ENCODE measurements at places on chromosomes 2 and 18.

- peak; percentile 84 for DNase-seq
Measured at GRCh38 chr2:201466050-201466675, 14.6 kb downstream of the STRADB start.

DNA sequence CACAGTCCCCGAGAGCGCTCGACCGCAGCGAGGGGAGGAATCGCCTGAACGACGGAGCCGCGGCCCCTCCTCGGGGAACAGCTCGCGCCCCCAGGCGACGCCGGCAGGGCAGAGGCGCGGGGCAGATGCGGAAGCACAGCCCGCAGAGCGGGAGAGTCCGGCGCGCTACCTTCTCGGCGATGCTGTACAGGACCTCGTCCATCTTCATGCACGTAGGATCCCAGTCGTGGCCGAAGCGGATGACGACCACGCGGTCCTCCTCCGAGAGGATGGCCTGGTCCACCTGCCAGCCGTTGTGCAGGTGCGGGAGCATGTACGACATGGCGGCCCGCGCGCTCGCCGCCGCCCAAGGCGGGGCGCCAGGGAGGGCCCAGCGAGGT is 302 bp downstream of the TXNL4A start:
- no peak for DNase-seq

DNA sequence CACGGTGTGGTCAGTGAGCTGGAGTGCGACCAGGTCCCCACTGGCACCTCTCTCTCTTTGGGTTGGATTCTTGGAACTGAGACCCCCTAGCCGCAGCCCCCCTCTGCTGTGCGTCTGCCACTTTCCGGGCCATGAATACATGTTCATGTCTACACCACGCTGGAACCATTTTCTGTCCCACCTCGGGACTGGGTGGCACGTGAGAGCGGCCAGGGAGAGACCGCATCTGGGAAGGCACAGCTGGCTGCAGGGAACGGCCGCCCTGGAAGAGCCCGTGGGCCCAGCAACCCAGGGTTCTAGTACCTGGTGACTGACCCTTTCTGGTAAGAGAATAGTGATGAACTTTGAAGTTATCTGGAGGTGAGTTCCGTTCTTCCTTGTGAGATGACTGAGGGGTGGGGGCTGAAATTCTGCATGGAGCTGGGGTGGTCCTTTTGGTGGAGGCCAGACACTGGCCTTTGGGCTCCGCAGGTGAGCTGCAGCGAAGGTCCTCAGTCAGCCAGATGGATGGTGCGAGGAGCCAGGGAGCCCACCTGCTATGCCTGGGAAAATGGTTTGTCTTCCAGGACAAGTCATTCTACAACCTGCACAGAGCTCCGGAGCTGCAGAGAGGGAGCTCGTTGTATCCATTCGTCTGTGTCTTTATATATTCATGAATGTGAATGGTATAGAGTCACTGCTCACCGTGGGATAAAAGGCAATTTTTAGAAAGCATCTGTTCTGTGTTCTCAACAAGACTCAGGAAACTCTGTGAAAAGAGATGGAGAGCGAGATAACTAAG is 223.5 kb downstream of the NDUFA10 start:
- no peak for DNase-seq

- no peak for DNase-seq
Measured at GRCh38 chr2:19218166-19218565, 140.3 kb downstream of the OSR1 start.

DNA sequence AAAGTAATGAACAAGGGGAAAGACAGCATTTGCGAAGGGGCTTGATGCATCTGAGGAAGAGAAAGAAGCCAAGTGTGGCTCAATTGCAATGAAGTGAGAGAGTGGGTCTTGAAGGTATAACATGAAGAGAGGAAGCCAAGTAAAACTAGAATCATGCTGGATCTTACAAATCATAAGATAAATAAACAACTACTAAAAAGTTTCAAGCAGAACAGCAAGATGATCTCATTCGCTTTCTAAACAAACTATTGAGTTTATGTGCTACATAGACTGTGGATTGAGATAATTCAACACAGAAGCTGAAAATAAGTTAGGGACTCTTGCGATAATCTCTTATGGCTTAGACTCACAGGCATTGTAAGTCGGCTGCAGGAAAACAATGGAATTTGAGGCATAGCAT is 1310.5 kb upstream of the NRXN1 start:
- no peak for DNase-seq

DNA sequence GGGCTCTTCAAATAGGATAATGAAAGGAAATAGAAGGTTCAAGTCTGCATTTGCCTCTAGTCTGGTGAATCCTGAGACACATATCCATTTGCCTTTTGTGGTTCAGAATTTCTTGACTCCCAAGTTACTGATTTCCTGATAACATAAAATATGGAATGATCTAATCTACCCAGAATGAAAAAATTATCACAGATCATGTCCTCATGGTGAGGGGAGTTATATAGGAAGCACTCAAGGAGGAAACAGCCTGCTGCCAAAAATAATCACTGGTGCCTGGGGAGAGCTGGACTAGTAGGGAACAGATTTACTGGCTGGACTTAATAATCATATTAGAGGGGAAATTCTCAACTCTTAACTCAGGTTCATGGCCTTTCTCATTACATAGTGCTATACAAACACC is 95.5 kb upstream of the STK17B start:
- no peak for DNase-seq

GRCh38 chr2:69827796-69828540 is 1.5 kb upstream of the GMCL1 start:
- DNase-seq: no peak

DNA sequence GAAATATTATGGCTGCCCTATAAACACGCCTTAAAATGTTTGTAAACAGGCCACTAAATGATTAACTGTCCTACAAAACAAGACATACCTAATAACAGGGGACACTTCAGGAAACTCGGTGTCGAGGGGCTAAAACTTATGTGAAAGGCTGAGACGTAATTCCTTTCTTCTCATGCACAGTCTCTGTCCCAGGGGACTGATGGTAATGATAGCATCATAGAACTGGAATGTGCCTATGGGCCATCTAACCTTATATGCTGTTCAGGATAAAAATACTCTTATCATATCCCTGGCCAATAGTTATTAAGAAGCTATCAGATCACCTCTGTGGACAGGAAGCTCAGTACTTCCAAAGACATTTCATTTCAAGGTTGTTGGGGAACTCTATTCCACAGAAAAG is 252.6 kb upstream of the RASGRP3 start:
- DNase-seq: peak; percentile 35

- peak; percentile 35 for DNase-seq
Measured at GRCh38 chr2:25517701-25518100, 155.7 kb downstream of the DTNB start.

- no peak for DNase-seq
Measured at GRCh38 chr2:224657349-224657748, 58.8 kb downstream of the CCDC195 start.

DNA sequence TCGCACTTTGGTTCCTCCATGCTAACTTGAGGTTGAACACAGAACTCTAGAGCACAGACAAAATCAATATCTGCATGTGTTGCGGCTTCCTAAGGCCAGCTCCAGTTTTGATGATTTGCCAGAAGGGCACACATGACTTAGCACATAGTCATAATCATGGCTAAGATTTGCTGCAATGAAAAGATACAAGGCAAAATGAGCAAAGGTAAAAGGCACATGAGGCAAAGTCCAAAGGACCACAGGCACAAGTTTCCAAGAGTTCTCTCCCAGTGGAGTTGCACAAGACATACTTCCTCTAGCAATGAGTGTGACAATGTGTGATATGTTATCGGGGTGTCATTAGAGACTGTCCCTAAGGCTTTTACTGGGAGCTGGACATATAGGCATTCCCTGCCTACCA is 24.2 kb upstream of the CXXC1 start:
- no peak for DNase-seq

- no peak for DNase-seq
Measured at GRCh38 chr18:63676526-63677323, 15.0 kb upstream of the SERPINB3 start.

DNA sequence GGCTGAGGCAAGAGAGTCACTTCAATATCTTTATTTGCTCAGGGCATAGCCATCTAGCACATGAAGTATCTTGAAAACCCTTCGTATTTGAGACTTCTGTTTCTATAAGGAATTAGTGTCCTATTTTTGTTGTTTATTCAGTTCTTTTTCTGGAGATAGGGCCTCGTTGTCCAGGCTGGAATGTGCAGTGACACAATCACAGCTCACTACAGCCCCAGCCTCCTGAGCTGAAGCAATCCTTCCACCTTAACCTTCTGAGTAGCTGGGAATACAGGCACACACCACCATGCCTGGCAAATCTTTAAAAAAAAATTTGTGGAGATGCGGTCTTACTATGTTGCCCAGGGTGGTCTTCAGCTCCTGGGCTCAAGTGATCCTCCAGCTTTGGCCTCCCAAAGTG is 50.6 kb downstream of the PSMD14 start:
- no peak for DNase-seq

DNA sequence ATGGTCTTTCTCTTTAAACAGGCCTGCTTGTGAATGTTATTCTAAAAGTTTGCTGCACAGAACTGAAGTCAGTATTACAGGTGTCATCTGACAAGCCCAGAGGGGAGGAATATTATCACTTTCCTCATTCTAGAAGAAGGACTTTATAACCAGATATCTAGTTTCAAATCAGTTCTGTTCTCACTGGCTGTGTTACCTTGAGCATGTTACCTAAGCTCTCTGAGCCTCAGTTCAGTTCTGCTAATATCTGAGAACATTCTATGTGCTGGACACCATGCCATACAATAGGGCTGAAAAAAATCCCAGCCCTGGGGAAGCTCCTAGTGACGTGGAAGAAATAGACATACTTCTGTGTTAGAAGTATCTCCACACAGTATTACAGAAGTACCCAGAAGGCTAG is 27.9 kb downstream of the MAPRE3 start:
- no peak for DNase-seq

DNA sequence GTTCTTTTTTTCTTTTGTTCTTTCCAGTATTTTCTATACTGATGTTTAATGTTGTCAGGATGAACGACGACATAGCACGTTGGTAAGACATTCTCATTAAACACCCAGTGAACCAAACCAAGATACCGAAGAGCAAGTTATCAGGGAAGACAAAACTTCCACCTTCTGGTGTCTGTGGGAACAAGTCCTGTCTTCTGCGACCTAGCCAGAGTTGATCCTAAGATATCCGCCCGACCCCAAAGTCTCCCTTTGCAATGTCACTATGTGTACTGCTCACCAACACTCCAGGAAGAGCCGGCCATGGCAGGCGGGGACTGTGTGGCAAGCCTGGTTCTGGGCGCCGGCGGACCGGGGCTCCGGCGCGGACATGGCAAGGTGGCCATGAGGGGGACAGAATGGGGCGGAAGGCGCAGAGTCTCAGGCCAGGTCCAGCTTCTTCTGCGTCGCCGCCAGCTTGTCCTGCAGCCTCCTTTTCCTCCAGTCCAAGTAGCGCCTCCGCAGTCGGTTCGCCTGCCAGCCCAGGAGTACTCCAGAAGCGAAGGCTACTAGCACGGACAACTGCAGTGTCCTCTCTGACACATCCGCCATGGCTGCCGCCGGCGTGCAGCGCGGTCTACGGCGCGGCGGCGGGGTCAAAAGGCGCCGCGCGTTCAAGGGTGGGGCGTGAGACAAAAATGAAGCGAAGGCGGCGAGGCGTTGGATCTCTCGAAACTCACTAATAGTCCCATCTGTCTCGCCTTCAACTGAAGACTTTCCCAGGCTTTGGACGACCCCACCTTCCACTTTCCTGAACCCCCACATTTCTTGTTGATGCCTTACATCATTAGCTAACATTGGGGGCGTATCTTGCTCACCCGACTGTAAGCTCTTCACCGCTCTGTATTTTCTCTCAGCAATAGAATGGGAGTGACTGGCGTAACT is at the start of gene MTLN:
TSS of gene MTLN (minus strand) at position 610 of the 921 bp plus-strand sequence. CDS start at position 588, 22 bp downstream.
- peak; percentile 57 for DNase-seq

GRCh38 chr18:37391698-37392548 is 173.7 kb downstream of the CELF4 start:
- DNase-seq: no peak

DNA sequence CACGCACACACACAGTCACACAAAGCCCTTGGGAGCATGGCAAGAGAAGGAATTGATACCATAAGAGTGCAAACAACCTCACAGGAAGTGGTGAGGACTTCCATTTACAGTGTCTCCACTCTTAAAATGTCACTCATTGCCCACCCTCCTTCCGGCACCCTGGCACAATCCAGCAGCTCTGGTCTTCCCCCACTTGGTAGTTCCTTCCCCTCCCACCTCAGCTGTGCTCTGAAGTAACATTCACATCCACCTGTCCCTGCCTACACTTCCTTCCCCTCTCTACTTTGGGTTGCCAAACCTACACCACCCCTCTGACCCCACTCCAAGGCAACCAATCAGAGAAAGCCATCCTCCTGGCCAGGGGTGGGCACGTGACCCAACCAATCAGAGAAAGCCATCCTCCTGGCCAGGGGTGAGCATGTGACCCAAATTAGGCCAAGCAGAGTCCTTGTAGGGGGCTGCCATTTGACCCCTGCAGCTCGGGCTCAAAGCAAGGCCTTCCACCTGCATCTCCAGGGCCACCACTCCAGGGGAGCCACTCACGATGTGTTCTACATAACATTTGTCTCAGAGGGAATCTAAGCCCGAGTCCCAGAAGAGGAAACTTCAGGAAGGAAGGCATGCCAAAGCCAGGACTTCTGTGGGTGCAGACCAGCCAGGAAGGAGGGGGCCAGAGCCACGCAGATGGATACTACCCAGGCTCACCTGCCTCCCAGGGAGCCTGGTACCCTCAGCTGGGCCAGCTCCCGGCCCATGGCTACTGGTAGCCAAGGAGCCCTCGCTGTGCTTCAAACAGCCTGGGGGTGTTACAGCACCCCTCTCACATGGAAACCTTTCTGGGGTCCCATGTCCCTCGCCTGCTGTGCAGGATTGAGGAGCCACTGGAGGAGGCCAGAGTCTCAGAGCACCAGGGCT is 21.2 kb downstream of the CYP26B1 start:
- no peak for DNase-seq

DNA sequence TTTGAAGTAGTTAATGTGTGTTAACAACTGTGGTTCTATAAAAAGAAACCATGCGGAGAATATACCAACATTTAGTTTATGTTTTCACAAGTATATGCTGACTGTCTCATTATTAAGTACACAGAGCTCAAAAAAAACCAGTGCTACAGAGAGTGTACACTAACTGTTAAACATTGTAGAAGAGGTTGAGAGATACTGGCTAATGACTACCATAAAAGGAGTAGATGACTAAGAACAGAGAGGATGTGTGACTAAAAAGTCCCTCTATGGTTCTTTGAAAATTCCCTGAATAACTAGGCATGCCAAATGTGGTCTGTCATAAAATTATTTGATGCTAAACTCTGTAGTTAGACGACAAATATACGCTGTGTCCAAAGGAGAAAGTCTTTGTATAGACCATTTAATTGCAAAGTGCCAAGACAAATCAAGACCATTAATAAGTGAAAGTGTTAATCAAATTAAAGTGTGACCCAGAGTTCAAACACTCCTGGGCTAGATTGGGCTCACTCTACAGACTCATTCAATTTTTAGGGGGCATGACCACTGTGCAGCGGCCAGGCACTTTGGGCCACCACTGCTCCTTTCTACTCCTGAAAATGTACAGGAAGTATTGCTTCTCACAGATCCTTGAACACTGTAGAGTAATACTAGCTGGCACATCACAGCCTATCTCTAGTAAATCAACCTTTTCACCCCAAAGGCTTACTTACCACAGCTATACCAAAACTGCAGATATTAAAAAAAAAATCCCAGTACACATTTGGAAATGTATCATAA is 45.1 kb upstream of the SERTAD2 start:
- peak; percentile 73 for DNase-seq

Measured in COLO829 (cell line).